Neural crest cell (in vitro differentiated cells): ENCODE measurements at places on chromosomes 5 and 9. TPM values are rescaled to one million over a fixed set of nuclear protein-coding genes. Genes with fewer than 3 reads are reported as not detected.

DNA sequence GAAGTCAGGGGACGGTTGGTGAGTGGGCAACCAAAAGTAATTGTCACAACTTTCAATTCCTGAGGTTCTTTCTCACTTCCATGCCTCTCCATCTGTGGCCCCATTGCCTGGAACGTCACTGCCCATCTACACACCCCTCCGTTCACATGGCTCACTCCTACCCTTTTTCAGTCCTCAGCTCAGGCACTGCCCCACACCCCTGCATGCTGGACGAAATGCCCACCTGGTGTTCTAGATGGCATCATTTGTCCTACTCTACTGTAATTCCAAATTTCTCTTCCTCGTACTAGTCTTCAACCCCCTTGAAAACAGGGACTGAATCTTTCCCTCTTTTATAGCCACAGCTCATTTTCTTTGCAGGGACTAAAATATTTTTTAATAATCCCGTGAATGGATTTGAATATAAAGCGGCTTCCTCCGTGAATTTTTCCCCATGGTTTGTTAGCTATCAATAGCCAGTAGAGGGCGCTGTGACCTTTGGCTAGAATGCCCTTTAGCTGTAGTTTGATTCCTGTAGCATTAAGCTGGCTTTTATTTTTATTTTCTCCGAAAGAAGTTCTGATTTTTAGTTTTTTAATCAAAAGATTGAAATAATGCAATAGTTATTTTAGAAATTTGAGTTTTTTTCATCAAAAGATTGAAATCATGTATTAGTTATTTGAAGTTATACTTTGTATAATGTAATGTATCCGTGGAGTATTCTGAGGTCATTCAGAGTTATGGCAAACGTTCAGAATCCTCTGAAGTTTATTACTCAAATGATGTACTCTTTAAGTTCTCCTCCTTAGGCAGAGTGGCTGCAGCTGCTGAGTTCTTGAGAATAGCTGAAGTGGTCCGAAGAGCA lies 232.1 kb downstream of the SH3GL2 start:
- peak; percentile 68 for DNase-seq

DNA sequence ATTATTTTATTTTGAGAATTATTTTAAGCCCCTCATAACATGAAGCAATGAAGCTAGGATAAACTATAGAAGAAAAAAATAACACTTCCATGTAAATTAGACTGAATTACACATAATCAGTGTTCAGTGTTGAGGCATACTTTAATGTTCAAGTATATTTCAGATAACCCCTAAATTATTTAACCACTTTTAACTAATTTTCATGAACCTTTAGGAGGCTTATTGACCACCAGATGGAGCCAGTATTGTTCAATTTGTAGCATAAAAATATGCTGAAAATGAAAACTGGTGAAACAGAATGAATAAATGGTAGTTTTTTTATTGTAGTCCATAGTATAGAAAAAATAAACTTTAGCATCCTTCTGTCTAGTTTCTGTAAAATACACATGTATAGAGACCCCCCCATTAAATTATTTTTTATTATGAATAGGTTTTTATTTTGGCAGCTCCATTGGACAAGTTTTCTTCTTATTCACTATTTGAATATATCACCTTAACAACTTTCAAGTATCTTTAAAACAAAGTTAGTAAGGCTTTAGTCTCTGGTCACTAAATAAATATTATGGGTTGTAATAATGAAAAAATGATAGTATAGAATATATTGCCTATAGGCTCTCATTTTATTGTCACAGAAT lies 190.1 kb downstream of the CWC27 start:
- no peak for DNase-seq

DNA sequence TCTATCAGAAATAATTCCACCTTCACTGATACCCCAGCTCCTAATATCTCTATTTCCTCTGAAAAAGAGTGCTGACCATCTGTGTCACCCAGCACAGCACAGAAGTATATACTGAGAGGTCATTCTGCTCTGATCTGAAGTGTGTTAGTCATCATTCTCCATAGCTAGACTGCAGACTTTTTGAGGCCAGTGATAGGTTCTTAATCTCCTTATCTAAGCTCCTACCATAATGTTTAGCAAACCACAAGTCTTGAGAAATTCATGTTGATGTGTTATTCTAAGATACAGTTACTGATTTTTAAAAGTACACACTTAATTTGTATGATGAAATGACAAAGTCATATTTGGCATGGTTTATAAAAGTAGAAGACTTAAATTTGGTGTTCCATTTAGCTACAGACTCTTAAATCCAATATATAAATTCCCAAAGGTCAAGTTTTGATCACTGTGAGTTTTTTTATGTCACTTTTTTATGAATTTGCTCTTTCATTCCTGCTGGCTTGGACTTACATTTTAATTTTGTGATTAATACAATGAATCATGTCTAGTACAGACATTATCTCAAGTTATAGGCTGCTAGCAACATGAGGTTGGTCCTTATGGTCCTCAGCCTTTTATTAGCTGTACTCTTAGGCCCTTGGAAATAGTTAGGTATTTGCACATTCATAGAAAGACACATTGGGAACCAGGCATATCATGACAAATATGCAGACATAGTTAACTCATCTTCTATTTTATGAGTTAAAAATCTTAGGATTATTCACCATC lies 380.8 kb downstream of the EBF1 start:
- DNase-seq, result no peak

DNA sequence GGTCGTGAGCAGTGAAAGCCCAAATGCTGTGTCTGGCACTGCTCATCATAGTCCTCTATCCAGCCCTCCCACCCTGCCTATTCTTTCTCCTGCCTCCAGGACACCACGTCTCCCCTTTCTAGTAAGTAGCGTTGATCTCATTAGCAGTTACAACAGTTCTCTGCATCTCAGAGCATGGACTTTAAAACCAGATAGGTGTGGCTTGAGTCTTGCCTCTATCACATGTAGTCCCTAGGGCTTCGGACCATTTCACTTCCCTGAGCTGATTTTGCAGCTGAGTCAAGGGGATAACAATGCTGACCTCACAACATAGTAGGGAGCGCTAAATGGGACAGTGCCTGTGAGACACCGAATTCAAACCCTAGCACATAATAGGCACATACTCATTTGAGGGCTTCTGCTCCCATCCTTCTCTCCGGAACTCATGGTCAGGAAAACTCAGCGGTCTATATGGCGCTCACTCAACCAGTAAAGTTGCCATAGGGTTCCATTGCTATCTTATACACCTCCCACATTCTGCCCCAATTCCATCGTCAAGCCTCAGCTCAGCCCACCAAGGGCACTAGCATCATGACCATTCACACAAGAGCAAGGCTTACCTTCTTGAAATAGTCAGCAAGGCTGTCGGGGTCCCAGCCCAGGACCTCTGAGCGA lies 515 bp downstream of the LCP2 start:
- no peak for DNase-seq

GRCh38 chr5:102965653-102966052 lies 154.3 kb downstream of the GIN1 start:
- no peak for DNase-seq

- DNase-seq, result no peak
Measured at GRCh38 chr5:19928562-19929421, 59.2 kb downstream of the CDH18 start.

DNA sequence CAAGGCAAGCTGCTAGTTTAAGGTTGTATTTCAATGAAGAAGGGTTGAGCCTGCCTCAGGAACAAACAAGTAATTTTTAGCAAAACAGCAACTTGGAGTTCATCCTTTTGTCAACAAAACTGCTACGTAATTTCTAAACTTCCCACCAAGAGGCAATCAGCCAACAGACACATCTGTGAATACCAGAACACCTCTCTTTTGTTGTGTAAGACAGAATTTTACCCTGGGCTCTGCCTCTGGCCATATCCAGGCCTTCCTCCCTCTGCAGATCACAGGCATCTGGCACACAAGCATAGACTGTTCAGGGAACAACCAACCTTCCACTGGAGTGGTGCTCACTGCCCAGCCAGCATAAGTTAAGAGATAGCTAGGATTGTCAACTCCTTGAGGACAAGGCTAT lies 409.0 kb downstream of the SPOCK1 start:
- no peak for DNase-seq

- DNase-seq, result no peak
Measured at GRCh38 chr5:57531333-57531732, 48.7 kb upstream of the ACTBL2 start.

DNA sequence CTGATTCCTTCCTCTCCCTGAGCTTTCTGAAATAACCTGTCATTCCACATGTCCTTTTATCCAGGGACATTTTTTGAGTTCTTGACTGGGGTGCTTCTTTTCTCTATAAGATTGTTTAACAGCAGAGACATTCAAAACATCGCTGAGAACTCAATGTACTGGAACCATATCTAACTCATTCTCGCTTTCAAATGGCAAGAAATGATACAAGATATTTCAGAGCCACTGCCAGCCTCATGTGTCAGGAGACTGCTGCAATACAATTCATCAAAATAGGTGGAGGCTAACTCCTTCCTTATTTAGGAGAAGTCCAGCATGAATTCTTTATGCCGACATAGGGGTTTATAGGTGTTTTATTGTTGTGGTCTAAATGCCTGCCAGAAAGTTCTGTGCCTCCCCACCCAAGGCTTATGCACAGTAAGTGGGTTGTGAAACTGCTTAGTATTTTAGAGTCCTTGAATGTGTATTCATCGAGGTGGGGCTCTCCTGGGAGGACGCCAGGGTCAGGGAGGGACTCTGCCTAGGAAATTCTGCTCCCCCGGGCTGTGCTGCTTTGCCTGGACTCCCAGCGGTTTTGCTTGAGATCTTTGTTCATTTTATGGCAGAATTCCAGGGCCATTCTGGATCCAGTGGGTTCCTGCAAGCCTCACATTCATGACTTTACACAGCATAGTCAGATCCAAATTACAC lies 53.9 kb downstream of the ZNF474 start:
- DNase-seq, result no peak

- DNase-seq, result no peak
Measured at GRCh38 chr9:6931913-6932312, 174.1 kb downstream of the KDM4C start.

ZNF474 gene
- 0.30 and 0.47 TPM in 2 replicates for total RNA-seq

DNA sequence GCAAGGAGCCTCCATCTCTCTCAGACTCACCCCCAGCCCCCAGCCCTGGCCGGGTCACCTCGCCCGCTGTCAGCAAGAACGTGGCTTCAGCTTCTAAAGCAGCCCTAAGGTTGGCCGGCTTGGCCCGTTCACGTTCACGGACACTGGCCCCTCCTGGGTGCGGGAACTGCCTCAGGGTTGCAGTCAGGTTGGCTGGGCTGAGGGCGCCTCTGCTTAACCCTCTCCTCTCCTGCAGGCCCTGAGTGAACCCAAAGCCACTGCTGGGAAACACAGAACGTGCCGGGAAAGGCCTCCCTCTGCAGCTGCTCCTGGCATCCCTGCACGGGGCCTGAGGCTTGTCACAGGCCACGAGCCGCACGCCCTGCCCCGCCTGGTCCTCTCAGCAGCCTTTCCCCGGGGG lies 40.1 kb upstream of the UBAC1 start:
- no peak for DNase-seq

GRCh38 chr9:133869674-133870405 lies 122.3 kb downstream of the VAV2 start:
- DNase-seq, result no peak

FAM221B gene
- total RNA-seq, result 0.19 and 0.43 TPM in 2 replicates

ADAMTSL2 gene
- 0.16 and 0.20 TPM in 2 replicates for total RNA-seq

- no peak for DNase-seq
Measured at GRCh38 chr9:122109035-122109813, 16.1 kb upstream of the TTLL11 start.

AQP7 gene
- total RNA-seq, result 0.57 and 0.98 TPM in 2 replicates

- DNase-seq, result no peak
Measured at GRCh38 chr9:113692256-113692655, 183.9 kb upstream of the ZNF618 start.

PPP1R26 gene
- 27.5 and 32.4 TPM in 2 replicates for total RNA-seq

GRCh38 chr9:131410044-131410491 lies 16.2 kb downstream of the PRRC2B start:
- no peak for DNase-seq

ACER2 gene
- total RNA-seq, result 5.3 and 5.6 TPM in 2 replicates

ST8SIA4 gene
- 3.6 and 5.9 TPM in 2 replicates for total RNA-seq

DNA sequence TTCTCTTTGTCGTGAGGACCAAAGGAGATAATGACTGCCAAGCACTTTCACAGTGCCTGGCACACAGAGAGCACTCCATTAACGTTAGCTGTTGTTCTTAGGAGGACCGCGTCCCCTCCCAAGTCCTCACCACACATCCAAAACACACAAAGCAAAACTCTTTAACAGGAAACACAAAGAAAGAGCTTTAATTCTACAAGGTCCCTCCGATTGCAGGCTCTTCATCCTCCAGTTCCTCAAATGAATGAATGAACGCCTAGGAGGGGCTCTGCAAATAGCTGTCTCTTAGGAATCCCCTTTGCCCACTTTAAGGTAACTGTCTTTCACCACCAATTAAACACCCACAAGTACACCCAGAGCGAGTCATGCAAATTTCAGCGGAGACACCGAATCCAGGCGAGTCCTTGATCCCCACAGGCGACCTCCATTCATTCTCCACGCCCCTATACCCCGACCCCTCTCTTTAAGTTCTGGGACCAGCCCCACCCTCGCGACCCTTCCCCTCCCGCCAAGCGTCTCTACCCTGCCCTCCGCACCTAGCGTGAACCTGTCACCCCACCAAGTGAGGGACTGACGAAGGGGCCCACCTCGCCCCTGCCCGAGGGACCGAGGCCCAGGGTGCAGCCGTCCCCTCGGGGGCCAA lies 644 bp downstream of the TSC1 start:
- DNase-seq, result no peak

DNA sequence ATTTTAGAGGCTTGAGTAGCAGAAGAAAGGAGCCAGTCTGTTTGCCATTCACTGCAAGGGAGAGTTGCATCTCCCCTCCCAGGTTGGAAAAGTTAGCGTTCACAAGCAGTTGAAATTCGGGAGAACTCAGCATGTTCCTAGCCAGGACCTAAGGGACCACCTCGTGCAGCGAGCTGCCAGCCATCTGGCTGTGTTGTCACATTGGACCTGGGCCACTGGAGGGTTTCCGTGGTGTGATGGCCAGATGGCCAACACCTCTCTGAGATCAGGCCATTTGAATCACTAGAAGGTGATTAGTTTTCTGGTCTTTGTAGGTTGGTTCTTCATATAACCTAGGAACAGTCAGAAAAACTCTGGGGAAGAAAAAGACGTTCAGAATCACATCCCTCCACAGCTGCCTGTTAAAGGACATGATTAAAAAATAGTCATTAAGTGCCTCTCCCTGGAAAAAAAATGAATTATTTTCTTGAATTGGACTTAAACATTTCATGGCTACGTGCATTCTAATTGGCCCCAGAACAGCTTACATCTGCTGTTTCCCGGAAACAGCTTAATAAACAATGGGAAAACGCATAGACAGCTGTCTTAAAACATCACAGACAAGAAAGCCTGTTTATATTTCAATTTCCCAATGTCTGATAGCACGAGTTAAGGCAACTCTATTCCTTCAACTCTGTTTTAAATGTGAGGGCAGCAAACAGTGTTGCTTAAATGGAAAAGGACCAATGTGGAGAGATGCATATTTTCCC lies 303.9 kb downstream of the TENT4A start:
- no peak for DNase-seq

GRCh38 chr9:90801241-90801972 lies at the start of gene SYK:
TSS of gene SYK (plus strand) at chr9:90801819. CDS start at chr9:90843899, 42,080 bp downstream.
- no peak for DNase-seq

GZMA gene
- total RNA-seq, result not detected in 2 replicates

ZNF300 gene
- total RNA-seq, result 12.1 and 12.4 TPM in 2 replicates

PCDHGA5 gene
- 0.32 and 0.51 TPM in 2 replicates for total RNA-seq
